Non-pigmented ciliary epithelial cell (primary cell): ENCODE measurements at places on chromosomes 6 and 20.

- no peak for DNase-seq
Observed at GRCh38 chr6:46015119-46015968, at the start of gene CLIC5. Gene CLIC5, minus strand, starts transcription at chr6:46015860. Its CDS starts 318 bp downstream, at chr6:46015542.

- no peak for DNase-seq
Observed at GRCh38 chr6:126063512-126064146, 77.3 kb downstream of the TRMT11 start.

DNA sequence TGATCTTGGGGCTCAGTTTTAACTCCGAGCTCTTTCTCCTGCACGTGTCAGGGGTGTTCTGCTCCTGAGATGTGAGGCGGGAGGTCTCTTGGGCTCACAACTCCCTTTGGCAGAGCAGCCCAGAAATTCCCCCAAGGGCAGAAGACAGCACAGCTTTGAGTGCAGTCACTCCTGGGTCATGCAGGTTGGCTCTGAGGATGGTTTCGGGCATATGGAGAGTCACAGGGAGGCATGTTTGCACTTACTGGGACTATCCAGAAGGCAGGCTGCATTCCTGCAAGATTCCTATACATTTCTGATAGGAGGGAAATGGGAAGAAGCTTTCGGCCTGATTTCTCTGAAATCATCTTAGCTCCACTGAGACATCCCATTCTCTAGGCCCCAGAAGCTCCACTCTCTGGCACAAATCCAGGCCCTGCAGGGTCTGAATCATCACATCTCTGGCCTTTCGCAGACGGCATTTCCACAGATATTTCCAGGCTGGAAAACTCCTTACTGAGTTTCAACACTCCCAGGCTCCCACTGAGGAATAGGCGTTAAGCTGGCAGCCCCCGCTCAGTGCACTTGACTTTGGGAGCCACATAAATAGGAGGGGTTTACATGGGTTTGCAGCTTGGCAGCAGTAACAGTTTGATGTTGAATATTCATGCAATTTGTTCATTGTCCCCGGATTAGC lies 39.7 kb downstream of the AGPAT4 start:
- peak; percentile 63 for DNase-seq

DNA sequence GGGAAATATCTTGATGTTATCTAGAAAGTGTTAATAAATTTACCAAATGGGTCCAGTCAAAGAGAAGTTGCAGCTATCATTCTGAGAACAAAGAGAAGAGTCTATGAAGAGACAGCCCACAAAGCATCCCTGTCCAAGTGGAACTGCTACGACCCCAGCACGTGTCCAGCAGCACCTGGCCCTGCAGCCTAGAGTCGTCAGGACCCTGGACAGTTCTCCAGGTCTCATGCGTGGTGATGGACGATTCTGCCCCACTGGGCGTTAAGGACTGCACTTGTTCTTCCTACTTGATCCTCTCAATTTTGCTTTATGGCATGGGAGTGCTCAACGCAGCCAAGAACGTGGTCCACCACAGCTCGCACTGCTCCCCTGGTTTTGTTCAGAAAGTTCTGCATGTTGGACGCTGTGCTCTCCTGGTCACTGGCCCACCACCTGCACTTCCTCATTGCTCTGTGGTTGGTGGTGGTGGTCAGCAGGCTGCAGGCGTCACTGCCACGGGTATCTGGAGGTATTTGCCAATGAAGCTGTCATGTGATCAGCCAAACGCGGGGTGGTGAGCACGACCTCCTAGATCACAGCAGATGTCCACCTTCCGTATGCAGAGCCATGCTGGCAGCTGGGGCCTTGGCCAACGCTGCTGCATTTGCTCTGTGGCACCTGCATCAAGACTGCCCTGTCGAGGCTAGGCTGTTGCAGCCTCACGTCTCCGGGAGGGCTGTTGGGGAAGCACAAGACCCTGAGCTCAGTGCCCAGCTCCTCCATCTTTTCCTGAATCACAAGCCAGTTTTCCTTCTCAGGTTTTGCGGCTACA lies 356.4 kb downstream of the CDH4 start:
- no peak for DNase-seq

DNA sequence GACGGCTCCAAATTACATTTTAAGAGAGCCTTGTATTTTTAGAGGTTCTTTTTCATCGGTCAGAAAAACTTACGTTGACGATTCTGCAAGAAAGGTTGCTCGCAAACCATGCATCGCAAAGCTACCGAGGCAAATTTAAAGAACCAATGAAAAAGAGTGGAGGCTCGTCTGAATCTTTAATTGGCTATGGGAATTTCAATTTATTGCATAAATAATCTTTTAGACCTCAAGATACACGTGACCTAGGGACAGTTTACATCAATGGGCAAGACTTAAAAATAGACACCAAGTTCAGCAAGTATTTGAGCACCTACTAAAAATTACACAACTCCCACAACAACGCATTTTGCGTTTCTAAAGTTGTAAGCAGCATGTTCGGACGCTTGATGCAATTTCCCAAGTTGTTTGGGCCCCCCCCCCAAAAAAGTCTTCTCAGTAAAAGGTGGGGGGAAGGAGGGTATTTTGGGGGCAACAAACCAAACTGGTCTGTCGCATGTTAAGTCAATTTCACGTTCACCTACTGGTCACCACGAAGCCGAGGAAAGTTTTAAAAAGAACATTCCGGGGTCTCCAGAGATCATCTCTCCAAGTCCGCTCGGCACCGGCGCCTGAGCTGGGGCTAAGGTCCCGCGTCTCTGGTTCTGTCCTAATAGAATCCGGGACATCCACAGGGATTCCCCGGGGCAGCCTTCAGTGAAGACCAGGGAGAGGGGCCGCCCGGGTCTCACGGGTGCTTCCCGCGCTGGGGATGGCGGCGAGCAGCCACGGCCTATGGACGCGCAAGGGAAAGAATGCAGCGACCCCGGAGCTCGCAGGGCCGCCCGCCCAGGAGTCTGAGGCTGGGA lies 851 bp downstream of the SNX5 start:
- no peak for DNase-seq

DNA sequence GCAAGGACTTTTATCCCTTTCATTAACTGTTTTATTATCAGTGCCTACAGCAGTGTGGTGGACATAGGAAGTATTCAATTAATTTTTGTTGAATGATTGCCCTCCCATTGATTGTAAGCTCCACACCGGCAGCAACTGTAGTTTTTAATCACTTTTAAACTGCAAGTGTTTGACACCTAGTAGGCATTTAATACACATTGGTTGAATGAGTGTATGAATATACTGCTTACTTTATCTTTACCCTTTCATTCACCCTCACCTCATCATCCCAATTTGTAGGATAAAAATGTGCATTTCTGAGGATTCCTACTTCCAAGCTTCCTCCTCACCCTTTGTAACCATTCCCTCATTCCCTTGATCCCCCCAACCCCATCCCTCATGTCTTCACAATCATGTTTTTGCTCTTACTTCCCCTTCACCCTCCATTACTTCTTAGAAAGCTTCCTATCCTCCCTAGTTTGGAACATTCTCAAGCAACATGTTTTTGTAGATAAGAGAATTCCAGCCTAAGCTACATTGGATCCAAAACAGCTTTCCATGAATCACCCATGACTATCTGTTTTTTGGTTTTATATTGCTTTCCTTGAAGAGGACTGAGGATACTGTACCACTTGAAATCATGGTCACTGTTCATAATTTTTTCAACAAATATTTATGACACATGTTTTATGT lies 955 bp upstream of the SLC26A8 start:
- DNase-seq = no peak

DNA sequence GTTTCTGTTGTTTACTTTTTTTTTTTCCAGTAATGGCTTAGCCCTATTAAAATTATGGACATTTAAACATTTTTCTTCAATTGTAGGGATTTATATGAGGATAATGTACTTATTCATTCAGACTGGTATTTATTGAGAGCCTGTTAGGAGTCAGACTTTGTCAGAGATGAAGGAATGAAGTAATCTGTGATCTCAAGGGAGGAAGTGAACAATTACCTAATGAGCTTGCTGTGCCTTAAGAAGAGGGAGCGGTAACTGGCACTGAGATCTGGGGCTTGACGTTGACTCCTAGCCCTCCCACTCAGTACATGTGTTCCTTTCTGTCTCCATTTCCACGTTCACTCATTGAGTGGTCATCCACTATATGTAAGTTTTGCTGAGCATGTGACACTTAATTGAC lies 12.6 kb downstream of the AFDN start:
- DNase-seq = no peak

GRCh38 chr6:106547601-106548453 lies 81.5 kb downstream of the RTN4IP1 start:
- DNase-seq = peak; percentile 87

DNA sequence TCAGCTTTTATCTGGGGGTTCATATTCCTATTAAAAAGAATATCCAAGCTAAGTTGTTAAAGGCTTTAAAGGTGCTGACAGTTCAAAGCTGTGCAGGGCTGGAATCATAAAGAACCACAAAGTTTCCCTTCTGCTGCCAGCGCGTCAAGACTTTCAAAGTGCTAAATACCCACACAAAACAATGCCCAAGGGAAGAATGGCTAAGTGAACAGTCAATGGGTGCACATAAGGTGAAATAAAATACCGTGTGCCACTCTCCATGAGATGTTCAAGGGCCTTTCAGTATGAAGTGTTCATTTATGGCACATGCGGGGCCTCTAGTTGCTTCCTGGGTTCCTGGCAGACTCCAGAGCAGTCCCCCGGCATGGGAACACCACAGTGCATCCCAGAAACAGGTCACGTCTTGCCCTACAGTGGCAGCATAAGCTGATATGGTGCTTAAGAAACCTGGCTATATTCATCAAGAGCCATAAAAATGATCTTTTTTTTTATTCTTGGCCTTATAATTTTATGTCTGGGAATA lies 14.1 kb downstream of the TXNDC5 start:
- DNase-seq = no peak

DNA sequence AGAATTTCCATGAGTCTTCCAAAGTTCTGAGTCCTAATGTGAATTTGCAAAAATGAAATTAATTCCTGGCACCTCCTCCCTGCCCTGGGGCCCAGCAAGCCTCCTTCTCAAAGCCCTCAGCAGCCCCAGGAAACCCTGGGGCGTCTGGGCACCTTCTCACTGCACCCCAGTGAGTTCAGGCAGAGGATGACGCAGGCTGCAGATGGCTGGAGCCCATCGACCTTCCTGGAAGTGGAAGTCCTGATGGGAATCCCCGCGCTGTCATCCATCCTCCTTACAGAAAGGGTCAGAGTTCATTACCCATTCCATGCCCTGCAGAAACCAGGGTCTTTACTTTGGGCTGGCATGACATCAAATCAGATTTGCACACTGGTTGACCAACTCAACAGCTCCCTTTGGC lies 31.6 kb downstream of the DLL1 start:
- DNase-seq = no peak

- no peak for DNase-seq
Observed at GRCh38 chr6:135088281-135088680, 33.7 kb upstream of the HBS1L start.

DNA sequence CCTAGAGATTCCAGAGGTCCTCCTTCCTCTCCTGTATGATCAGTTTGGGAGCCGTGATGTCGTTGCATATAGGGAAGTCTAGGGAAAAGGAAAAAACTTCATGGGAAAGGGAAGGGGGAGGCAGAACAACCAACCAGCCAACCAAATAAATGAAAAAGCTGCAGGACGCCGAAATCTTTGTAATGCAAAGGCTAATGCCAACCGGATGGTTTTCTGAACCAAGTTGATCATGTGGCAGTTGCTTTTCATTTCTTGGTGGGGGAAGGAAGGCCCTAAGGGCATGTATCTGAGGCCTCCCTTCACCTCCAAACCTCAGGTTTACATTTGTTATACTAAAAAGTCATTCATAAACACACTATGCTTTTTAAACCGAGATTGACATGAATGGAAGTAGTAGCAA lies 167.2 kb downstream of the ARID1B start:
- no peak for DNase-seq

GRCh38 chr6:6915219-6915618 lies 192.5 kb upstream of the RREB1 start:
- DNase-seq = no peak

- no peak for DNase-seq
Observed at GRCh38 chr6:116316772-116317467, 37.2 kb upstream of the TSPYL1 start.

GRCh38 chr6:167722634-167723309 lies 103.9 kb upstream of the AFDN start:
- DNase-seq = no peak

DNA sequence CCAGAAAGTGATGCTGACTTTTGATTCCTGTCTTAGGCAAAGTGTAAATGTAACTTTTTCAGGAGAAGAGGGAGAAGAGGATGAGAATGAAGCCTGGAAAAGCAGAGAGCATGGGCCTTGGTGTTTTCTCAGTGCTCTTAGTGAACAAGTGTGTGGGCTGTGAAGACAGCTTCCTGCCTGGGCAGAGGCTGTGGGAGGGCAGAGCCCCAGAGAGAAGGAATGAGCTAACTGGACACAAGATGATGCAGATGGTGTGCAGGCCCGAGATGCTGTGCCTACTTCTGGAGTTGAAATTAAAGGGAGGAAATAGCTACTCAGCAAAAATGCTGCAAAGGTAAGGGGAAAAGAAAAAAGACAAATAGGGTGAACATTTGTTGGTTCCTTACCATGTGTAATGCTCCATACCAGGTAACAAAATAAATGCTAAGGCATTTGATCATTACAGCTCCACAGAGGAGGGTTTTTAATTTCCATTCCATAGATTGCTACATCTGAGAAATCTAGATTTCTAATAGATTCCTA lies 87.0 kb upstream of the CEP162 start:
- DNase-seq = no peak

DNA sequence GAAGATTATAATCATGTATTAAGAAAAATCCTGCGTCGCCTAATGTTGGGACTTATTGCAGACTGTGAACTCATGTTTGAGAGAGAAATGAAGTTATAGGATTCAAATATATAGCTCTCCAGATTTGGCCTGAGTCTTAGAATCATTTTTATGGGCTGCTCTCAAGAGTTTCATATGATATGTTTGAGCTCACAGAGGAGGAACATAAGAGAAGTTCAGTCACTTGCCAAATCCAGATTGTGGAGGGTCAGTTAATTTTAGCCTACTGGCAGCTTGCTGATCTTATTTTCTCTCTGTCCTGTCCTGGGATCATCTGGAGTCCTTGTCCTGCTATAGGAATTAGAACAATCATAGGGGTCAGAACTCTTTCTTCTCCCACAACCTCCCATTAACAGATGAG lies 186.1 kb upstream of the SUPT3H start:
- DNase-seq = no peak

GRCh38 chr6:6466967-6467761 lies 121.4 kb upstream of the LY86 start:
- no peak for DNase-seq
